ENCODE measurements at places on chromosomes 11 and 22.

- DNase-seq = peak; percentile 14
These were observed 38.0 kb upstream of the TBCEL start for GRCh38 chr11:120985718-120986569.

GRCh38 chr11:69394869-69395246 is 86.6 kb upstream of the LINC01488 start:
- no peak for DNase-seq

- DNase-seq = no peak
These were observed 16.1 kb downstream of the TMEM25 start for GRCh38 chr11:118547132-118547531.

DNA sequence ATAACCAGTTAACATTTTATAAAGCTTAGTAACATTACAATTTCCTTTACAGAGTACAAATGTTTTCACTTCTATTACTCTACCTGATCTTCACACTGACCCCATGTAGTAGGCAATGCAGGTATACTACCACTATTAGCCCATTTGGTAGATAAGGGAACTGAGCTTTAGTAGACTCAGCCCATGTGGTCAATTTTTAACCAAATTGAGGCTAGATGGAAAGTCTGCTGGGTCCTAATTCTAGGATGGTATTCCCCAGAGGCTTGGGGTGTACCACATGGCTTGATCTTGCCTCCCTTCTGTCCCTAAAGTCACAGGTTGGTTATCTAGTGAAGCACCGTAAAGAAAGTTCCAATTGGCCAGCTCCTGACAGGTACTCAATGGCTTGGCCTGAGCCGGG is 48.2 kb downstream of the NRXN2 start:
- DNase-seq = no peak

DNA sequence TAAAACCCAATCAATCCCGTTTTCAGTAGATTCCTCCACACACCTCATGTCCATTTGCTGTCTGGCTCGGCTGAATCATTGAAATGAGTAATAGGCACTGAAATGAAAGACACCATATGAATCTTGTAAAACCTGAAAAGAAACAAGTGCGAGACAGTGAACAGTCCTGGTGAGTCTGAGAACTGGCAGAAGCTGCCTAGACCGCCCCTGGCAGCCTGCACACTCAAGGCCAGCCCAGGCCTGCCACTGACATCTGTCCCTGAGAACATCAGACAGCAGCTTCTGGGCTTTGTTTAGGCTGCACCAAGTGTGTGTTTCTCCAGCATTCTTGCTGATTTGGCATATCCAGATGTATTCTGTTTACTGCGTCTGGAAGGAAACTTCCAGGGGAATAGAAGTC is 44.8 kb downstream of the ENDOD1 start:
- peak; percentile 58 for DNase-seq

GRCh38 chr11:104352036-104352435 is 188.1 kb upstream of the PDGFD start:
- DNase-seq = no peak

DNA sequence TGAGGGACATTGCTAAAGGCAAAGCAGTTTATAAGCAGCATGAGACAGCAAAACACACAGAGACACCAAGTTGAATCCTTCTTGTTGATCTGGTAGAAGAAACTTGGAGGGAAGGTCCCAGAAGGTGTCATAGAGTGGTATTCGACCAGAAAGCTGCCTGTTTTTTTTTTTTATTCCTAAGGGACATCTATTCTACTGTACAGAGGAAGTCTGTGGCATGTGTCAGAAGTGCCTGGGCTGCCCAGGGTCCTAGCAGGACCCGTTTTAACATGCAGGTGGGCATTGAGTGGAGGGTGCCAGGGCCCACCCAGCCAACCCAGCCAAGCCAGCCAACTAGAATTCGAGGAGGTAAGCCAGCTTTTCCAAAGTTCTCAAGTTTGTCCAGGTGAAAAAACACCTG is 68.0 kb upstream of the ATXN10 start:
- no peak for DNase-seq

- DNase-seq = peak; percentile 18
These were observed 680.5 kb upstream of the API5 start for GRCh38 chr11:42631220-42631843.

DNA sequence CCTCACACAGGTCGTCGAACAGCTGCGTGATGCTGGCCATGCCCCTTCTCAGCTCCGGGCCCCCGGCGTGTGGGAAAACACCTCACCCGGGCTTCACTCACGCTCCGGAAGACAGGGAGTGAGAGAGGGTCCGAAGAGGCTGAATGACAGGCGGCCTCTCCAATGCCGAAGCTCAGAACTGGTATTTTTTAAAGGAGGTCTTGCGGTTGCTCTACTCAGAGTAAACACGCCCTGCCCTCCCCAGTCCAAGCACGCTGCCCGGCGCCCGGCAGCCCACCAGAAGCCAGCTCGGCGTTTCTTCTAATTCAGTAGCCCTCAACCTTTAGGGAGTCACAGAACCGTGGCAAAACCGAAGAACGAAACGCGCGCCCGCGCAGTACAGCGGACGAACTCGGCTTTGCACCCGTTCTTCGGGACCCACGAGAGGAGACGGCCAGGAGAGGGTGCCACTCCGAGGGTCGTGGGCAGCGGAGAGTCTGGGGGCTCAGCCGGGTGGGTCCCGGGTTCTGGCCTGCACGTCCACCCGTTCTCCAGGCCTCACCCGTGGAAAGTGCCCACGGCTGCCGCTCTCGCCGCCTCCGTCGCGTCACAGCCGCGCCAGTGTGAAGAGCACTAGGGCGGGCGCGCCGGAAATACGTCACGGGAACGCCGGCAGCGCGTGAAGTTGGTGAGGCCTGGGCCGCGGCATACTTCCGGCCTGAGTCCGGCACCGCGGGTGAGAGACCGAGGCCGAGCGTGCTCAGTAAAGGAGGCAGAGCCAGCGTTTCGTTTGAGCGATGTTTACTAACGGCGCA is at the start of gene TUBGCP6:
Gene TUBGCP6, minus strand, starts transcription at position 604 of the 794 bp plus-strand sequence. Its CDS starts 564 bp downstream, at position 40.
- peak; percentile 83 for DNase-seq

GRCh38 chr22:37187552-37187890 is 526 bp downstream of the C1QTNF6 start:
- DNase-seq = no peak

DNA sequence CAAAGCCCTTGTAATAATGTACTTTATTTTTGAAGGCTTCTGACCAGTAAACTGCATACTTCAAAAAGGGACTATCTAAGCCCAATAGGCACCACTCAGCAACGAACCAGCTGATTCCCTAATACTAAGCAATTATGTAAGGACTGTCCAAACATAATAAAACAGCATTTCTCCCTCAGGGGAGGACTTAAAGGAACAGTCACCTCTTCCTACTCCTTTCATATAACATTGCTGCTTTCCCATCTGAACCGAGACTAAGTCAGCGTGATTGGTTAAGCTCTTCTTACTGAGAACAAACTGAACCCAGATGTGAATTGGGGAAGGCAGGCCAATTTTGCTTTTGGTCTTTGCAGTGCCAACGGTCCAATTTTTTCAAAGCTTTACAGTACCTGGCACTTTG is 420.0 kb downstream of the METTL15 start:
- DNase-seq = no peak

DNA sequence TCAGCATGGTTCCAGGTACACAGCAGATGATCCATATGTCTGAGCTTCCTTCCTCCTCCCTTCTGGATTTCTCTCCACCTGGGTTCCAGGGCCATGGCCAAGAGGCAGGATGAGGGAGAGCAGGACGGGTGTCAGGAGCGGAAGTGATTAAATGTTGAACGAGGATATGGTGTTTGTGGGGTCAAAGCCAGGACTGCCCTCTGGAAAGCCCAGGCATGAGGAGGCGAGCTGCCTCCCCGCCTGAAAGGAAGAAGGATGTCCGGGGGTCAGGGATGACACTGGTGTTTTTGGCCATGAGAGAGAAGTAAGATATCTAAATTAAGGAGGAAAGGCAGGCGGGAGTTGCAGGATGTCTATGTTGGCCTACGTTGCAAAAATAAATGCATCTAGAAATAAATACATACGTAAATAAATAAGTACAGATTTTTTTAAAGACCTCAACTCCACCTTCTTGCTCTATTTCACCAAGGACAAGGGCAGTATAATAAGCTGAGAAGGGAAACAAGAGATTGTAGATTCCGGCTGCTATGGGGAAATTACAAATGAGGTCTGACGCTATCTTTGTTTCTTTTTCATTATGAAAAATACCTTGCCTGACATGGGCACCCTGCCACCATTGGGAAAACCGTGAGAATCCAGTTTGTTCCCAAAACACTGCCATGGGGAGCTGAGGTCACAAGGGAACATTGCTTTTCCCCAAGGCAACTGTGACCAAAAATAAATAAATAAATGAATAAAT is 27.6 kb upstream of the LIPT2 start:
- DNase-seq = no peak

DNA sequence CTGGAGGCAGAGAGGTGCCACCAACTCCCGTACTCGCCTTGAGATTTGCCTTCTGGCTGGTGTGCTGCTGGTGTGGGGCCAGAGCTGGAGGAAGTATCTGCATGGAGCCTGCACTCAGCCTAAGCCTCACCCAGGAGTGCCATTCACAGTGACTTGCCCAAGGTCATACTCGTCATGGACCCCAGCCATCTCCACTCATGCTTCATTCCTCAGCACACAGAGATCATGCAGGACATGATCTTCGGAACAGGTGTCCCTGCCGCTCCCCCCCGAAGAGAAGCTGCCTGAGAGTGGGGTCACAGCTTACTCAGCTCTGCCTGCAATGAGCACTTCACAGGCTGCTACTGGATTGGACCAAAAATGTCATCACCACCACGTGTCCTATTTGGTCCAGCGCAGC is 49.0 kb downstream of the PC start:
- no peak for DNase-seq

DNA sequence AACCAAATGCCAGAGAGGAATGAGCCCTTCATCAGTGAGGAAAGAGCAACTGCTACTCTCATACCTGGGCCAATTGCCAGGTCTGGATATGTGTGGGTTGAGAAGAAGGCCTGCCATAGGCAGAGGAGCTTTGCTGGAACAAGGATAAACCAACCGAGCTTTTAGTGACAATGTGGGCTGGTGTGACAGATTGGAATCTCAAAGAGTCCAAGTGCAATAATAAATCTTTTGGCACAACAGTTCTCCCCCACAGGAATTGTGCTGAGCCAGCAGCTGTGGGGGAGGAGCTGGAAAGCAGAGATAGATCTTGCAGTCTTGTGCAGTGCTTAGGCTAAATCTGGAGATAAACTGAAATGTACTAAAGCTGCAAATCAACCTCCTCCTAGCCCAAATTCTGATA is 79.4 kb upstream of the ISX start:
- no peak for DNase-seq

DNA sequence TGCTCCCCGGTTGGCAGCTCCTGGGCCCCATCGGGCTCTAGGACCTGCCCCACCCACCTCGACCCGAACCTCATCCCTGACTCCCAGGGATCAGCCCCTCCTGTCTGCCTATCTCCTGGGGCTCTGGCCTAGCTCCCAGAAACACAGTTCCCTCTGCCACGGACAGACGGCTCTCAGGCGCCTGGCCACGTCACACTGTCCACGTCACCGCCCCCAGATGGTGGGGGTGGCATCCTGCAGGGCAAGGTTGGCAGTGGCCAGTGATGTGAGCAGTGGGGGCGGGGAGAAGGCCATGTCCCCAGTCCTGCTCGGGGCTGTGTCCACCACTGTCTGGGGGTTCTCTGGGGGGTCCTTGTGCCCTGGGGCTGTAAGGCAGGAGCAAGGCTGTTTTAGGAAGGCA is 29.2 kb downstream of the SYT7 start:
- no peak for DNase-seq

GRCh38 chr11:31641477-31642062 is 132.0 kb downstream of the ELP4 start:
- DNase-seq = no peak

DNA sequence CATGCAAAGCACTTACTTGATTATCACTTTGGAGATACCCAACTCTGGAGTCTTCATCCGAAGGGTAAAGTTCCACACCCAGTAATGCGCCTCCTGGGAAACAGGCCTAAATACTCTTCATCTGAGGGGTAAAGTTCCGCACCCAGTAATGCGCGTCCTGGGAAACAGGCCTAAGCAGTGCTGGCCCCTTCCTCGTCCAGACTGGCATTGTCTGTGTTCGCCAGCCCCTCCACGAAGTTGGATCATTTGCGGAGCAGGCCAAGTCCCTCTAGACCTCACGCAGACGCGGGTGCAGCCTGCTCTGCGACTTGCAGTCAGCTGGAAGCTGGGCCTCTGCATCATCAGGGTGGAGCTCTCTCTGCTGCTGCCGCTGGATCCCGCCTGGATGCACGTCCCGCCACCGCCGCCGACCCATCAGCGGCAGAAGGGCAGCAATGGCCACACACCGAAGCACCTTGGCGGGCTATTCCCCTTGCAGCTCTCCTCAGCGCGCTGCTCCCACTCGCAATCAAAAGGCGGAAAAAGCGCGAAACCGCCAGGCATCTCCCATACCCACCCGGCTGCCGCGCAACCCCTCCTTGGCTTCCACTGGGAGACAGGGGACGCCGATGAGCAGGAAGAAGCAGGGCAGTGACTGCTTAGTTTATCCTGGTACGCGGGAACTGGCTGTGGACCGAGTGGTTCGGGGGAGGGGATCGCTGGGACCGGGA is 34.1 kb upstream of the GLYATL1 start:
- no peak for DNase-seq

- DNase-seq = no peak
These were observed 8.8 kb downstream of the TOLLIP start for GRCh38 chr11:1300569-1301187.

GRCh38 chr11:62127941-62128770 is 4.3 kb downstream of the INCENP start:
- no peak for DNase-seq

DNA sequence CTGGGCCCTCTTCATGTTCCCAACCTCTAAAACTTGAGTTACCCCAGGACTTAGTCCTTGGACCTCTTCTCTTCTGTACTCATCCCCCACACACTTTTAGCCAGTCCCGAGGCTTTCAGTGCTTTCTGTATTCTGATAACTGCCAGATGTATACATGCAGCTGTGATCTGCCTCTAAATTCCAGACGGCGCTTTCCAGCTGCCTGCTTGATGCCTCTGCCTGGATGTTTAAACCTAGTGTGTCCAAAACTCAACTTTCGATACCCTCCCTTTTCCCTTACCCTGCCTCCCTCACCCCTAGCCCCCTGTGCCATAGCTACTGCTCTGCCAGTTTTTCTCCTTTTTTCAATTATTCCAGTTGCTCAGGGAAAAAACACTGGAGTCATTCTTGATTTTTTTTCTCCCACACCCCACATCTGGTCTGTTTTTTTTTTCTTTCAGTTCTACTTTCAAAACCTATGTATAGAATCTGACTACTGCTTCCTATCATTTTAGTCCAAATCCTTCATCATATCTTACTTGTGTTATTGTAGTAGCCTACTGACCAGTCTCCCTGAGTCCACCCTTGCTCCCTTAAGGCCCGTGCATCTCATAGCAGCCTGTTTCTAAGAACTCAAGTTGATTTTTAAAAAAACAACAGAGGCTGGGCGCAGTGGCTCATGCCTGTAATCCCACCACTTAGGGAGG is 32.9 kb upstream of the TECTA start:
- no peak for DNase-seq

GRCh38 chr11:46947399-46948077 is 11.0 kb downstream of the CSTPP1 start:
- no peak for DNase-seq

- DNase-seq = no peak
These were observed 42.2 kb downstream of the BIRC2 start for GRCh38 chr11:102389253-102389652.

All from GM04504 (cell line).